Activated CD4-positive, alpha-beta memory T cell treated with anti-CD3 and anti-CD28 coated beads, Interleukin-2, amount 10 ng/mL, durations not matched to agents 7 days and 5 days (primary cell): ENCODE measurements at places on chromosomes 2 and 18. TPM values are rescaled to one million over a fixed set of nuclear protein-coding genes. Genes with fewer than 3 reads are reported as not detected.

DNA sequence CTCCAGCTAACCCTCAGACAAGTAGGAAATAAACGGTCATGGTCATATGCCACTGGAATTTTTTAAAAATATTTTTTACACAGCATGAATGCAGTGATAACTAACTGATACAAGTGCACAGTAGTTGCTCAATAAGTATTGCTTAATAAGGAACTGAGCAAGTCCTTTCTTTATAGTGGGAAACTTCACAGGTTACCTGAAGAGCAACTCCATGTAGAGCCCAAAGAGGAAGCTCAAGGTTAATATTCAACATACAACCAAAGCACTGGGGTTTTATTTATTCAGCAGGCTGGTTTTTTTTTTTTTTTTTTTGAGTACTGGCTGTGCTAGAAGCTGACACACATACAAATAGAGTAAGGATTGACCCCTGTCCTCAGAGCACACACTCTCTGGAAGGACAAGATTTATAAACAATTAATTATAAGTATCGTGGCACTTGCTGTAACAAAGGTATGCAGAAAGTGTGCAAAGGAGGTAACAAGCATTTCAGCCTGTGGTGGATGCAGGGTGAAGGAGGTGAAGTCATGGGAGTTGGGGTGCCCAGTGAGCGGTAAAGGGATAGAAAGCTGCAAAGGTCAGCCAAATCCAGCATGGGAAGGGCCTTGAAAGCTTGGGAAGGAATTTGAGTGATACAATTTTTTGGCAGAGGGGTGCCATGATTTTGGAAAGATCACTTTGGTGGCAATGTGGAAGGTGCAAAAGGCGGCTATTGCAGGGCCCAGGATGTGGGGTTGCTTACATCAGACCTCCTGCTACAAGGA, 52.7 kb downstream of the ATOH8 start:
- DNase-seq: no peak

DNA sequence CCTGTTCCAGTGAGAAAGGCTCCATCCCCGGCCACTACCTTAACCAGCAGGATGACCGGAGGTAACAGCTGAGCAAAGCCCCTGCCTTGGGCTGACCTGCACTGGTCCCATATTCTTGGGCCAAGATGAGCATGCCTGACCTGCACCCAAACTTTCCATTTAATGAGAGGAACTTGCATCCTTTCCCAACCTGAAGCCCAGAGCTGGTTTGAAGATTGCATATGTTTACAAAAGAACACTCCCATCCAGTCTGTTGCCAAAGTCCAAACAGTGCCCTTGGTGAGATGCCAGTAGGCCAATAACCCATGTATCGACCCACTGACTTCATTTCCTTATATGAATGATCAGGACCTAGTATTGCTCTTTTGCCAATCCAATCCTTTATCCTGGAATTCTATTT, 5.5 kb upstream of the NPAS2 start:
- DNase-seq: no peak

FOXI3 gene
- total RNA-seq: not detected

DNA sequence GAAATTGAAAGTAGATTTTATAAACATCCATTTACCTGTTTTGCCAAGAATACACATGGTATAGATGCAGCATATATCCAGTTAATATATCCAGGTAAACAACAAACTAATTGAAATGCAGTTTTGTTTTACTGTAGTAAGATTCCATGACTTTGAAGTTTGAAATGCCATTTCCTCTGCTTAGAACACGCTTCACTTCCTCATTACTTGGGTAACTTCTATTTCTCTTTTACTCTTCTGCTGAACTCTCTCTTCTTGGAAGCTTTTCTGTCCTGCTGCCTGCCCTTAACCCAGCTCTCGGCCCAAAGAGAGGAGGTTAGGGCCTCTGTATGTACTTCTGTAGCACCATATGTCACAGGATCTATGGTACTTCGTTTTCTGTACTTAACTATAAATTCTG, 14.1 kb upstream of the IL1RL2 start:
- DNase-seq: no peak

DNA sequence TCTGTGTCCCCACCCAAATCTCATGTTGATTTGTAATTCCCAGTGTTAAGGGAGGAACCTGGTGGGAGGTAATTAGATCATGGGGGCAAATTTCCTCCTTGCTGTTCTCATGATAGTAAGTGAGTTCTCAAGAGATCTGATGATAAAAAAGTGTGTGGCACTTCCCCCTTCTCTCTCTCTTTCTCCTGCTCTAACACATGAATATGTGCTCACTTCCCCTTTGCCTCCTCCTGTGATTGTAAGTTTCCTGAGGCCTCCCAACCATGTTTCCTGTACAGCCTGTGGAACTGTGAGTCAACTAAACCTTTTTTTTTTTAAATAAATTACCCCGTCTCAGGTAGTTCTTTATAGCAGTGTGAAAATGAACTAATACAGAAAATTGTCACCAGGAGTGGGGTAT, 380.0 kb downstream of the MEIS1 start:
- DNase-seq: no peak

ANTXR1 gene
- total RNA-seq: not detected

DNAJC5G gene
- not detected for total RNA-seq

- DNase-seq: no peak
These were observed 7.0 kb upstream of the PAX3 start for GRCh38 chr2:222305516-222306392.

PCGF1 gene
- total RNA-seq: 31.4 TPM

TXNDC2 gene
- not detected for total RNA-seq

FAM228A gene
- not detected for total RNA-seq

GPR45 gene
- not detected for total RNA-seq

- DNase-seq: no peak
These were observed 177.3 kb downstream of the ERBB4 start for GRCh38 chr2:212361174-212361756.

CAPN13 gene
- total RNA-seq: not detected
